ENCODE measurements at places on chromosomes 11 and 22.

DNA sequence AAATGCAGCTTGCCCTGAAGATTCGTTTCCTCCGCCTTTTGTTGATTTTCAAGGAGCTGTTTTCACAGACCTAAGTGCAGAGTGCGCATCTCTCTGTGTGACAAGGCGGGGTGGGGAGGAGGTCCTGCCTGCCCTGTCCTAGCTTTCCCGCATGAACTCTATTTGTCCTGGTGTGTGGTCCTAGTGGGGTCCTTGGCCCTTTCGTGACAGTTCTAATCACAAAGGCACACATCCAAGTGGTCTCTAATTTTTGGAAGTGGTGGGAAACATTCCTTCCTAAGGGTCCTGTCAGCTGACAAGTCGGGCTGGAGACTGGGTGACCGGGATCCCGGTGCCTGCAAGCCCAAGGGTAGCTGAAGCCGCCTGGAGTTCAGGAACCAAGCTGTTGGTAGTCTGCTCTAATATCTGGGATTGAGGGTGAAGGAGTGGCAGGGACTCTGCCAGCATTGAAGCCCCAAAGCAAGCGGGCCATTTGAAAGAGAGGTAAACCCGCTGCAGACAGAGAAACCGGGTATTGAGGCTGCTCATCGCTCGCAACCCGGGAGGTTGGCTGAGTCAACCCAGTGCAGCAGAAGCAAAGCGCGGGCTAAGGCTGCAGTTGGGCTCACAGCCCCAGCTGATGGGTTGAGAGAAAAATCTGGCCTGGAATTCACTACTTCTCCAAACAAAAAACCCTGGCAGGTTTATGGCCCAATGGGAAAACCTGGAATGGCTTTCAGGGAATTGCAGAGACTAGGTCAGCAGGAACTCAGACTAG, 28.1 kb upstream of the FBXO3 start:
- peak; percentile 51 for DNase-seq

DNA sequence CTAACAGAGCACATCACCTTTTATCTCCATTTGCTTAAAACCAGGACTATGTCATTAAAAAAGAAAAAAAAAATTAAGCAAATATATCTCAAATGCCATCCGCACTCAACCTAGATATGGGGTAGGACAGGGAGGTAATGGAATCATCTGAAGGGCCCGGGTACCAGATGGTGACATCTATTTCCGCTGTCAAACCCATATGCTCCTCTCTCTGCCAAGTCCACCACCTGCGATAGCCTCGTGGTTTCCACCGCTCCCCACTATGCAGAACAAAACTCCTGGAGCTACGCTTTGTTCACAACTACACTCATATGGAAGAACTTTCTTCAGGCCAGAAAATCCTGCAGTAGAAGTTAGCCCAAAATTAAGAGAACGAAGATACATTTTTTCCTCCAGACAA, 31.4 kb downstream of the FEZ1 start:
- no peak for DNase-seq

GRCh38 chr11:59185386-59185945, 13.5 kb downstream of the DTX4 start:
- no peak for DNase-seq

DNA sequence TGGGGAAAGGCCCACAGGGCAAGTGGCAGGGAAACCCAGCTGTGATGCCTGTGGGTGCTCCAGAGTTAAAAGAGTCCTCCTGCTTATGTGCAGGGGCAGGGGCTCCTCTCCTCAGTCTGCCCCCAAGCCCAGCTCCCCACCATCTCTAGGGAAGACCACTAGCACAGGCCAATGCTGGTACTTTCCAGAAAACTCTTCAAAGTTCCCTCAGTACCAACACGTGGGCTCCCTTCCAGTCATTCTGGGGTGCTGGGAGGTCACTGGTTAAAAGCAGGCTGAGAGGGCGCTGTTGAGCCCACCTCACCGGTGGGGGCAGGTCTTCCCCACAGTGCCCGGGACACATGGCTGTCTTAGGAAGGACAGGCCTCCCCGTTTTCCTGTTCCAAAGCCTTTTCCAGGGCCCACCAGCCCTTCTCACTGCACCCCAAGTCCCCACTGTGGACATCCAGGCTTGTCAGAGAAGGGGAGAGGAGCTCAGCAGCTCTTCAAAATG, 154.6 kb downstream of the TRIM29 start:
- no peak for DNase-seq

DNA sequence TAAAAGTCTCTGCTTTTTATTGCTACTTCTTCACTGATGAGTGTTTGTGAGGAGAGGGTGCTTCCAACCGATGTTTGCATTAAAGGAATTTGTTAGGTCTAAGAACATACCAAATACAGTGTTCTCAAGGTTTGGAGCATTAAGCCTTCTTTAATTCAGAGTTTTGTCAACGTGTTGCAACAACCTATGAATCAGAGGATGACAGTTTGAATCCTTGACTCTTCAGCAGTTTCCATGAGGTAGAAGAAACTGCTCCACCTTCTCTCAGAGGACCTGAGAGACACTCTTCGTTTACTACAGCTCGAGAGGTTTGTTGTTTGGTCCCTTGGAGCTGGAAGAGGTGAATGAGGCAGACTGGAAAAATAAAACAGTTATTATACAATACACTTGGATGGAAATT, 55.7 kb downstream of the NCAM1 start:
- DNase-seq, result no peak

DNA sequence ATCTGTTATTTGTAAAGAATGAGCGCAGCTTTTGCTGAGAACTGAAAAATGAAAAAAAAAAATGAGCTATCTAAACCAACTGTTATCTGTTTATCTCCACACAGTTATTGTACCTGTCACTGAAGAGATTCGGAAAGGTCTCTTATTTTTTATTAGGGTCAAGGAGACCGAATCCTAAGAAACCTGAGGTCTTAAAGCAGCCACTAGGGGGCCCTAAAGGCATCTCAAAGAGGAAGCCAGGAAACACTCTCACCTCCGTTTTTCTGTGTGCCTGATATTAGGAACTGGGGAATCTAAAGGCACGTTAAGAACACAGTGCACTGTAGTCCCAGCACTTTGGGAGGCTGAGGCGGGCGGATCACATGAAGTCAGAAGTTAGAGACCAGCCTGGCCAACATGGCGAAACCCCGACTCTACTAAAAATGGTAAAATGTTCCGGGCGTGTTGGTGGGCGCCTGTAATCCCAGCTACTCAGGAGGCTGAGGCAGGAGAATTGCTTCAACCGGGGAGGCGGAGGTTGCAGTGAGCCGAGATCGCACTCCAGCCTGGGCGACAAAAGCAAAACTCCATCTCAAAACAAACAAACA, 3.5 kb upstream of the LARGE1 start:
- DNase-seq, result no peak

DNA sequence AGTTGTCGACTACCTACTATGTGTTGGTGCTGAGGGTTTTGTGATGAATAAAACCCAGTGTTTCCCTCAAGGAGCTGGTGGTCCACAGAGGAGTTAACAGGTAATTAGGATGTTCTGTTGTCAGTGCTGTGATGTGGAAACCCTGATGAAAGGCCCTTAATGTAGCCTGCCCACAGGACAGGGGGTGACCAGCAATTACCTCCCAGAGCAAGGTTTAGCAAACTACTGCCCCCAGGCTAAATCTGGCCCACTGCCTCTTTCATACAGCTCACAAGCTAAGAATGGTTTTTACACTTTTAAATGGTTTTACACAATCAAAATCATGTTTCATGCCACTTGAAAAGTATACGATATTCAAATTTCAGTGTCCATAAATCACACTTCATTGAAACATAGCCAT, 536.2 kb downstream of the MIAT start:
- no peak for DNase-seq

DNA sequence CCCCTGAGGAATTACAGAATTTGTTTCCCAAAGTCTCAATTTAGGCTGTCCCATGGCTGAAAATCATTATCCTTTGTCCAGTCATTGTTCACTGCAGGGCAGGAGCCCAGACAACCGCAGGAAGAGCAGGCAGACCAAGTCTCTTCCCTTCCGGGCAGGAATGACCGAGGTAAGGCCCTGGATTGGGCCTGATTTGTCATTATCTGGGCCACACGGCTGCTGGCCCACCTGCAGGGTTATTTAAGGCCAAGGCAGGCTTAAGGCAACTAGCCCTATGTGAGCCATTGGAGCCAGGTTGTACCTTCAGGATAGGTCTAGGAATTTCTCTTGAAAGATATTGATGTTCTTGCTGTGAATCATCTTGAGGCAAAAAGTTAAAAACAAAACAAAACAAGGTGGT, 9.7 kb upstream of the IL10RA start:
- no peak for DNase-seq

GRCh38 chr11:82979824-82980223, 78.3 kb downstream of the DDIAS start:
- no peak for DNase-seq

GRCh38 chr11:123230346-123230745, 35.3 kb upstream of the CLMP start:
- no peak for DNase-seq

DNA sequence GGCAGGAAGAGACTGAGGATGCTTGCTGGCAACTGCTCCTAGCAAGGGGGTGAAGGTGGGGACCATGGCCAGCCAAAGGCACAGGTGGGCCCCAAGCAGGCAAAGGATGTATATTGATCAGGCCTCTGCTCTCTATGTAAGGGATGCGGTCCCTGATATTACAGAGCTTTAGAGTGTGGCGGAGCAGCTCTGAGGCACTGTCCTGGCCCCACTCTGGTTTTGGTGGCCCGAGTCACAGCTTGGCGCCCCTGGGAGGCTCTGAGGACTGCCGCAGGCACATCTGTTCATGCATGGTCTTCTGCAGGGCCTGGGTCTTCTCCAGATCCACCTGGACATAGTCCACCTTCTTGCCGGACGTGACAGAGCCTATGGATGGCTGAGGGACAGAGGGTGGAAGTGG, 45.5 kb downstream of the GAB4 start:
- DNase-seq, result no peak

GRCh38 chr11:63494975-63495374, 4.0 kb upstream of the PLAAT5 start:
- no peak for DNase-seq

GRCh38 chr11:119874660-119875238, 145.7 kb upstream of the NECTIN1 start:
- DNase-seq, result no peak

DNA sequence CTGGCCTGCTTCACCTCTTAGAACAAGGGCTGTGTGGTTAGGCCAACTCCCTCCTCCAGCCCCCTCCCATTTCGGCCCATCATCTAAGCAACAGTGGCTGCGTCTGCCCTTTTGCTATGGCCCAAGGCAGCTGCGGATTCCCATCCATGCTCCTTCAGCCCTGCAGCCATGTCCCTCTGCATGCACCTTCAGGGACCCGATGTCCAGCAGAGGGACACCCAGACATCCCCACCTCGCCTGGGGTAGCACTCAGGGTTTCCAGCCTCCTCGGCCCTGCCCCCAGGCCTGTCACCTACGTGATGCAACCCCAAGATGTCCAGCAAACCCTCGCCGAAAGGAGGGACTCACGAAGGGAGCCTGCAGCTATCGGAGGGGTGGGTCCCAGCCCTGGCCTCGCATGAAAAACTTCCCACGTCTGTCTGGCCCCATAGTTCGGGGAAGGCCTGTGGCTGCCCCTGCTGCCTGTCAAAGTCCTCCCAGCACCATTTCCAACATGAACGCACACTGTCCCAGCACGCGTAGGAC, 194.4 kb downstream of the CTTN start:
- DNase-seq, result no peak

DNA sequence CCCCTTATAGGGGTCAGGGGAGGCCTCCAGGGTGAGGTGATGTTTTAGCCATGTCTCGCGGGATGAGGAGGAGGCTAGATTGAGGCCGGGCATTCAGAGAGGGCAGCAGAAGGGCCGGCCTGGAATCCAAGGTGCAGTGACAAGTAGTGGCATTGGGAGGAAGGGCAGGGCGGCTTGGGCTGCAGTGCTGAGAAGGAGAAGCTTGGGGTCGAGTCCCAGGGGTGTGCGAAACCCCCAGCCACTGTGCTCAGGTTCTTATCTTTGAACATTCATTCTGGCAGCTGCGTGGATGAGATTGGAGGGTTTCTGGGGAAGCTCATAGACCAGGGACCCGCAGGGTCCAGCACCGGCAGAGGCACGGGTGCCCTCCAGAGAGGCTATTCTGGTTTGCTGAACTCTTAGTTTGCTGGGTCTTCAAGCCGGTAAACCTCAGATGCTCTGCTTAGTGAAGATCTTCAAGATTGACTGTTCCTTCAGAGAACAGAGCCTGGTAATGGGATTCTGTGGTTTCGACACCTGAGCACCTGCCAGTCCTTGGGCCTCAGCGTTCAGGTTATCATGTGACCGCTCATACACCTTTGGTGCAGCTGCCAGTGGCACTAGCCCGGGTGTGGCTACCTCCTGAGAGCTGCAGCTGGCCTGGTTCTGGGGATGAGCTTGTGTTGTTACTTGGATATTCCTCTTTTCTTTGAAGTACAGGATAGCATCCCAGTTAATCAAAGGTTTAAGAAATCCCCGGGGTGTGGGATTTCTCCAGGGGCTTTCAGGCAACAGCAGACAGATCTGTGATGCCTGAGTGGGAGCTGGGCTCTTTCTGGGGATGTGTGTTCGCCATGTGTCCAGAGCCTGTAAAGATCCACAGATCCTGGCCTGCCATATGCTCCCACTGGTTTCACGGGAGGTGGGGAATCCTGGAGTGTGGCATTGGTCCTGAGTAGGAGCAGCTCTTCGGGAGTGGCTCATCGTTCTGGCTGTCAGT, 152.8 kb downstream of the TBC1D22A start:
- DNase-seq, result no peak

- no peak for DNase-seq
Observed at GRCh38 chr11:2664791-2665525, 34.8 kb downstream of the KCNQ1OT1 start.

DNA sequence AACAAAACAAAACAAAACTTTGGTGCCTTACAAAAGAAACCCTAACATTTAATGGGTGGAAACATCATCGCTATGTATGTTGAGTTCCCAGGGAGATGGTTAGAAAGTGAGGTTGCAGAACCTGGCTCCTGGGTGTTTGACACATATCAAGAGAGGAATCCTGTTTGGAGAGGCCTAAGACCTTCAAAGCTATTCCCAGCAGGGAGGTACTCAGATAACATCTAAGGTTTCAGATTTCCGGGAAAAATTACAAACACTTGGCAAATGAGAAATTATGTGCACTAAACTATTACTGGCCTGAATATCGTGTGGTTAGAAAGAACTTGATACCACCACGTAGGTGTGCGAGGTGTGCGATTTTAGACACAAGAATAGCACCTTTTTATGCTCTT, 18.5 kb downstream of the TRIM5 start:
- DNase-seq, result no peak

GRCh38 chr11:28384418-28384817, 276.2 kb downstream of the METTL15 start:
- DNase-seq, result no peak

DNA sequence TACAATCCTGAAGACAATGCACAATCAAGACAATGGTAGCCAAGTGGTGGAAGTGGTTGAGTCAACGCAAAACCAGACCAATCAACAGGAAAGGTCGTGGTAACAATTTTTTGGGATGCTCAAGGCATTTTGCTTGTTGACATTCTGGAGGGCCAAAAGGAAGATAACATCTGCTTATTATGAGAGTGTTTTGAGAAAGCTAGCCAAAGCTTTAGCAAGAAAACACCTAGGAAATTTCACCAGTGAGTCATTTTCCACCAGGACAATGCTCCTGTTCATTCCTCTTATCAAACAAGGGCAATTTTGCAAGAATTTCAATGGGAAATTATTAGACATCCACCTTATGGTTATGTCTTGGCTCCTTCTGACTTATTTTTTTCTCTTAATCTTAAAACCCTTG, 1932.2 kb upstream of the RAG2 start:
- no peak for DNase-seq

- DNase-seq, result peak; percentile 36
Observed at GRCh38 chr11:131612533-131612932, 242.1 kb downstream of the NTM start.

Data from anterior cingulate cortex (tissue), 58 donors.